GM03348 (cell line): ENCODE measurements at places on chromosomes 1 and 21.

DNA sequence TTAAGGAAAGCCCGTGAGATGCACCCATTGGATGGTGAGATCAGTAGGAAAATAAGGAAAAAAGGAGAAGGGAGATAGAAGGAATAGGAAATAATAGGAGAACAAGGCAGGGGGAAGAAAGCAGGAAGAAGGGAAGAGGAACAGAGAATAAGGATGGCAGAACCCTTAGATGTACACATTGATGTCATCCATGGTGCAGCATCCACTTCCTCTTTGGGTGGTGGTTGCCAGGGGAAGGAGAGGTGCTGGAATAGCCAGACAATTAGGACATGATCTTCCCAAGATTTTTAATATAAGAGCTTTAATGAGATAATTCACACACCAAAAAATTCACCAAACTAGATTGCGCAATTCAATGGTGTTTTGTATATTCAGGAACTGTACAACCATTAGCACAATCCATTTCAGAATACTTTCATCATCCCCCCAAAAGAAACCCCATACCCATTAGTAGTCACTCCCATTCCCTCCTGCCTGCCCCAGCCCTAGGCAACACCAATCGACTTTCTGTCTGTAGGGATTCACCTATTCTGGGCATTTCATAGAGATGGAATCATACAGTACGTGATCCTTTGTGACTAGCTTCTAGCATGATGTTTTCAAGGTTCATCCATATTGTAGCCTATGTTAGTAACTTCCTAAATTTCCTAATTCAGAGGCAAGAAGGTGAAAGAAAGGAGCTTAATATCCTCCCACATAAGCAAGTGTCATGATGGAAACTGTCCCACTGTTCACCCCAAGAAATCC lies 121.4 kb downstream of the PLXNA2 start:
- no peak for DNase-seq

DNA sequence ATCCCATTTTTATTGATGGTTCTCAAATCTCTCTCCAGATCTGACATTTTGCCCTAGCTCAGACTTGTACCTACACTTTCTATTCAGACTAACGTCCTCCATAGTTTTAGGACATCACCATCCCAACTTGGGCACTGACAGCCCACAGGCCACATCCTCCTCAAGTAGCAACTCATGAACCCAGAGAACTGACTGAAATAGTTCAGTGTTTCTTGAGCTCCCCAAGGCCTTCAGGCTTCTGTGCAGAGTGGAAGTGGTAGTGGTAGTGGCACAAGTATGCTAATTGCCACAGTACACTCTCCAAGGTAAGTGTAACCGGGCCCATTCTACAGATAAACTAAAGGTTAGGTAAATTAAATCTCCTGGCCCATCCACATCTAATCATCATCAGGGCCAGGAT lies 112.6 kb downstream of the SLC45A1 start:
- DNase-seq: no peak

- peak; percentile 8 for DNase-seq
Observed at GRCh38 chr1:237799762-237800474, 90.8 kb downstream of the ZP4 start.

DNA sequence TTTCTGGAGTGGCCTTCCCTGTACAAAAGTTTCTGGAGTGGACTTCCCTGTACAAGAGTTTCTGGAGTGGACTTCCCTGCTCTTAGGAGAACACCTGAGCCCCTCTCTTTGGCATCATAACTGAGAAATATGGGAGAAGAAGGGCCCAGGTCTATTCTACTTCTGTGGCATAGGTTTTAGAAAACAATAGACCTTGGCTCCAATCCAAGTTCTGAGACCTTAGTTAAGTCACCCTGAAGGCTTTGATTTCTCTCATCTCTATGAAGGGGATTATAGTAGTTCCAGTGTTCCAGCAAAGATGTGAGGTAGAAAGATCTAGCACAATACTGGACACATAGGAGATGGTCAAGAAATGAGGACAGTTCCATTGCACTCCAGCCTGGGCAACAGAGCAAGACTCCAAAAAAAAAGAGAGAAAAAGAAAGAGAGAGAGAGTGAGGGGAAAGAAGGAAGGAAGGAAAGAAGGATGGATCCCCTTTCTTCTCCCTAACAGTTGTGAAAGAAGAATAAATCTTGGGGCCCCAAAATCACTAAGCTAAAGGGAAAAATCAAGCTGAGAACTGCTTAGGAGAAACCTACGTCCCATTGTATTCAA lies 13.3 kb upstream of the EIF4G3 start:
- no peak for DNase-seq

DNA sequence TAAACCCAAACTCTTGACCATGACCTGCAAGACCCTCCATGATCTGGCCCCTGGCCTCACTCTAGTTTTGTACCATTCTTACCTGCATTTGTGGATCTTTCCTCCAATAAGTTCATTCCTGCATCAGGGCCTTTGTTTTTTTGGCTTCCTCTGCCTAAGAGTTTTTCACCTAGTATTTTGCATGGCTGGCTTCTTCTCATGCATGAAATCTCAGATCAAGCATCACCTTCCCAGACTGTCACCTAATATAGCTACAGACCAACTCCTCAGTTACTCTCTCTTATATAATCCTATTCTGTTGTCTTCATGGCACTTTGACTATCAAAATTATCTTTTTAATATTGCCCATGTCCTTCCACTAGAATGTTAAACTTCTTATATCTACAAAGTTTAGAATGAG lies 54.2 kb downstream of the BTBD8 start:
- no peak for DNase-seq

GRCh38 chr1:99328171-99328570 lies 63.9 kb downstream of the PLPPR4 start:
- no peak for DNase-seq

DNA sequence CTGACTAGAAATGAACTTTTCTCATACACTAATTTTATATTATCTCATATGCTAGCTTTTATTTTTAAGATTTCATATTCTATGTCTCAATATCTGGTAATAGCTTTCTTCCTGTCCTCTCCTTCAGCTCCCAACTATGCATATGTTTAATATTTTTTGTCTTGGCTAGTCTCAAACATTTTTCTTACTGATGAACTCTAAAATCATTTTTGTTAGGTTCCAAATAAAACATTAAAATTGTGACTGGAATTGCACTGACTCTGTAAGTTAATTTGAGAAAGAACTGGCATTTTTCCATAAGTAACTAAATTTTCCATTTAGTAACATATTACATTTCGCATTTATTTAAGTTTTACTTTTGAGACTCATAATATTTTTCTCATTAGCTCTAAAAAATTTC lies 368.5 kb upstream of the DPYD start:
- no peak for DNase-seq

- no peak for DNase-seq
Observed at GRCh38 chr1:60753036-60753900, 329.1 kb upstream of the NFIA start.

DNA sequence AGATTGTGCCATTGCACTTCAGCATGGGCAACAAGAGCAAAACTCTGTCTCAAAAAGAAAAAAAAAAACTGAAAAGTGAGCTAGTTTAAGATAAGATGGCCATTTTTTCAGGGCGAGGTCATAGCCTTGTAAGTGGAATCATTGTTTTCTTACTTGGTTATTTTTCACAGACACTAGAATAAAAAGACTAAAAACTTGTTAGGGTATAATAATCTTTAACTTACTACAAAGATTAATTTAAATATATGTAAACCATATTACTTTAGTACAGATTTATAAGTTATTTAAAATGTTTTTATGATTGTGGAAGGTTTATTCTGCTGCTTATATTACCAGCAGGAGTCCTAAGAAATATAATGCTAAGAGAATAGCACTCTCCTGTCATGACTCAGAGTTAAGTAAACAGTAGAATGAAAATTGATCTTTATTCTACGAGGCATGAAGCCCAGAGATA lies 23.5 kb downstream of the ANGPTL1 start:
- DNase-seq: peak; percentile 24

GRCh38 chr1:210298296-210298695 lies 30.4 kb upstream of the HHAT start:
- no peak for DNase-seq

DNA sequence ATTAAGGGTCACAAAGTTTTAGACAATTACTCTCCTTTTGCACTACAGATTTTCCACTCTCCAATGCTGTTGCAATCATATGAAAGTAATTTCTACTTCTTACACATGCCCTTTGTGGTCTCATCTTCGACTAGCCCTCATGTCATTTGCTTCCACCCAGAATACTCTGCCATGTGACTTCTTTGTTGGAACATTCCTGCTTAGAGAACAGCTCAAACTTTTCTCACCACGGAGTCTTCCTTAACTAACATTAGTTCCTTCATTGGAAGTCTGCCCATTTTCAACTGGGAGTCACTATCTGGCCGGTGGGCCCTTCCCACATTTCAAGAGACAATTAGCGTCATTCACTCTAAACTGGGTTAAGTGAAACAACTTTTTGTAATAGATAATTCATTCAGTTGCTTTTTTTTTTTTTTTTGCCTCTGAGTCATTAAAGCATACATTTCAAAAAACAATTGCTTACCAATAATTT lies 142.6 kb upstream of the PALMD start:
- peak; percentile 26 for DNase-seq

GRCh38 chr1:10815858-10816195 lies 19.4 kb upstream of the CASZ1 start:
- no peak for DNase-seq

- no peak for DNase-seq
Observed at GRCh38 chr1:3677484-3677883, 25.2 kb downstream of the TP73 start.

DNA sequence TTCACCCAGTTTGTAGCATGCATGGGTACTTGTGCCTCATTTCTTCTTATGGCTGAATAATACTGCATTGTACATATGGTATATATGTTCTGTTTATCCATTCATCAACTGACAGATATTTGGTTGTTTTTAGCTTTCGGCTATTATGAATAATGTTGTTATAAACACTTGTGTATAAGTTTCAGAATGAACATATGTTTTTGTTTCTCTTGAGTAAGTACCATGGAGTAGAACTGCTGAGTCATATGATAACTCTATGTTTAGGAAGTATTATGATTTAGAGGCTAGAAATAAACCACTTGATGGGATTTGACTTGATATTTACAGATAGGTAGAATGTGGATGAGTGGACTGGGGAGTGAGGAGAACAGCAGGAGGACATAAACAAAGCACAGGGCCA lies 48.6 kb downstream of the WNT2B start:
- no peak for DNase-seq
